ENCODE measurements at places on chromosomes 12 and 14.
A peak's percentile ranks its signal among the peaks of the same experiment; 100 is the strongest.

- peak; percentile 62 for DNase-seq
These were observed 37.8 kb downstream of the MARK3 start for GRCh38 chr14:103423050-103423461.

DNA sequence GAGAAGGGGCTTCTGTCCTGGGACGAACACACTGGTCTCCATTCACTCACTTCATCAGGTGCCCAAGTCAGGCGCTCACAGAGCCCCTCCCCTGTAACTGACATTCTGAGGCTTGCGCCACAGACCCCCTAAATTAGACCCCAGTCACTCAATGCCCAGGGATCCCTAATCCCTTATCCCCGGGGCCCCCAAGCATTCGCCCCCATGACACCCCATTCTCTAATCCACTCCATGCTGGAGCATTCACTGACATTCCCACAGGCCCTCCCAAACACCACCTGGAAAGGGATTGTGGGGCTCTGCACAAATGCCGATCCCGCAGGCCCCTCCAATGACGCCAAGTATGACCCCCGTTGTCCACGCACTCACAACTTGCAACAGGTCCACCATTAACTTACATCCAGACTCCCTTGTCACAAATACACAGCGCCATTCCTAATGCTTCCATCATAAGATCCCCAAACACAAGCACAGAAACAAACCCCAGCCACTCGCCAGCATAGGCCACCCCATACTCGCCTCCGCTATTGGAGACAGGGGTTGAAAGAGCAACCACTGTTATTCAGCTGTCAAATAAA is 1.5 kb downstream of the ZNF605 start:
- DNase-seq: no peak

DNA sequence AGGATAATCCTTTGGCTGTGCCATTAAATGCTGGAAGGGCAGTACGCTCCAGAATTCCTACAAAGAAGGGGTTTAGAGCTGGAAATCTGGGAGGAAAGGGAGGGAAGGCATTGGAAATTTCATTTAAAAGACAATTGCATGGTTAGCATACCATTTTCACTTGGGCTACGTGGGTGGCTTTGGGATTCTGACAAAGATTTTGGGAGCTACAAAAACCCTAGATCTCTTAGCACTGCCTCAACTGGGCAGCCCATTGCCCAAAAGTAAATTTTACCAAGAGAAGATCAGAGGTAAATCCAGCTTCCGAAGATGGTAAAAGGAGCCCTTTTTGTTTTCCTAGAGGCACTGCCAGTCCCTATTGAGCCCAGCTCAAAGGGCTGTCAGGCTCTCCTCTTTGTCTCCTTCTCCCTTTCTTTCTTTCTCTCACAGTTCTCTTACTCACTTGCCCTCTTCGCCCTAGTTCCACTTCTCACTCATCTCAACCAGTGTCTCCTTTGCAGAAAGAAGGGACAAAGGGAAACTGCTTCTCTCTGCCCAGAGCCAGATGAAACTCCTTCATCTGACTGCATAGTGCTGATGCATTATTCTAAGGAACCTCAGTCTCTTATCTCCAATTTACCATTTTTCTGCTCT is 125.4 kb upstream of the PLEKHA5 start:
- DNase-seq: peak; percentile 34

DNA sequence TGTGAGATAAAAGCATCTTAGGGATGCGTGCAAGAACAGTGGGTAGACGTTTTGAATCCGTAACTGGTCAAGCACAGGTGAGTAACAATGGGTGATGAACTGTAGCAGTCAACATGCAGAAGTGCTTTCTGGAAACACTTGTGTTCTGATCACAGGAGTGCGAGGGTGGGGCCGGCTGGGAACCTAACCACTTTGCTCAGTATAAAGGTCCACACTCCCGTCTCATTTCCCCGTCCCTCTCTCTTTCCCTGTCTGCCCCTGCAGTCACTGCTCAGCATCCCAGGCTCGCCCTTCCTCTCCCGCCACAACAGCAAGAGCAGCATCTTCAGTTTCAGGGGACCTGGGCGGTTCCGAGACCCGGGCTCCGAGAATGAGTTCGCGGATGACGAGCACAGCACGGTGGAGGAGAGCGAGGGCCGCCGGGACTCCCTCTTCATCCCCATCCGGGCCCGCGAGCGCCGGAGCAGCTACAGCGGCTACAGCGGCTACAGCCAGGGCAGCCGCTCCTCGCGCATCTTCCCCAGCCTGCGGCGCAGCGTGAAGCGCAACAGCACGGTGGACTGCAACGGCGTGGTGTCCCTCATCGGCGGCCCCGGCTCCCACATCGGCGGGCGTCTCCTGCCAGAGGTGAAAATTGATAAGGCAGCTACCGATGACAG is 127.1 kb downstream of the FIGNL2 start:
- no peak for DNase-seq

DNA sequence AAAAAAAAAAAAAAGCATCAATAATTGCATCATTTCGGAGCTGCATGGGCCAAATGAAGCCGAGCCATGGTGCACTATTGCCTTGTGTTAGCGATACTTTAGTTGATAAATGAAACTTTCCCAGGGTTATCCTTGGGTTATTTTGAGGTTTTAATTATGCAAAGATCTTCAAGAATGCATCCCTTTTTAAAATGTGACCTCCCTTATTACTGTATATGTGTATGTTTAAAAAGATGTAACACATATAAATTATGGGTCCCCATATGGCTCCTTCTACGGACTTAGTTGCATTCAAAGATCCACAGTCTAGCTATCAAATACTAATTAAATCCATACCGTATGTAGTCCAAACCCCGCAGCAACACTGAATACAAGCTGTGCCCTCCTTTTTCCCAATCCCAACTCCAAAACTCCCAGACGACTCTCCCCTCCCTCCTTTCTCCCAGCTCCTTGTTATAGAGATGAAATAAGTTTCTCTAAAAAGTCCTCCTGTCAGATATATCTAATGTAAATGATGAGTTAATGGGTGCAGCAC is 129.3 kb upstream of the MAP1LC3B2 start:
- DNase-seq: no peak

DNA sequence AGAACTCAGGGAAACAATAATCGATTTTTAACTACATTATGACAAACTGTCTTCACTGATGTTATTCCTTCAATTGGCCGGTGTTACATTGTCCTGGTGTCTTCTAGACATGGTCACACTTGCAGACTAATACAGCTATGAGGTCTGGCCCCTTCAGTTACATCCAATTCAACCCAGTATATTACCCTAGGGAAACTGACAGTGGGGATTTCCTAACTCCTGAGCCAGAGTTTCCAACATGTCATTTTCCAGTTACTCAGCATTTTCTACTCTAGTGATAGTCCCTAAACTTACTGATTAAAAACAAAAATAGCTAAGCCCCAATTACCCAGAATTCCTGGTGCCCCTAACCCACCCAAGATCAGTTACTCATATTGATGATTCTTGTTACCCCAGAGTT is 21.1 kb downstream of the IFNG start:
- no peak for DNase-seq

GRCh38 chr12:78559416-78559815 is 305.2 kb upstream of the SYT1 start:
- no peak for DNase-seq

Data from SJSA1 (cell line).